GM18507 (cell line): ENCODE measurements at places on chromosomes 7 and 10.

GRCh38 chr7:147771344-147771743 lies 819.2 kb upstream of the C7orf33 start:
- DNase-seq = no peak

DNA sequence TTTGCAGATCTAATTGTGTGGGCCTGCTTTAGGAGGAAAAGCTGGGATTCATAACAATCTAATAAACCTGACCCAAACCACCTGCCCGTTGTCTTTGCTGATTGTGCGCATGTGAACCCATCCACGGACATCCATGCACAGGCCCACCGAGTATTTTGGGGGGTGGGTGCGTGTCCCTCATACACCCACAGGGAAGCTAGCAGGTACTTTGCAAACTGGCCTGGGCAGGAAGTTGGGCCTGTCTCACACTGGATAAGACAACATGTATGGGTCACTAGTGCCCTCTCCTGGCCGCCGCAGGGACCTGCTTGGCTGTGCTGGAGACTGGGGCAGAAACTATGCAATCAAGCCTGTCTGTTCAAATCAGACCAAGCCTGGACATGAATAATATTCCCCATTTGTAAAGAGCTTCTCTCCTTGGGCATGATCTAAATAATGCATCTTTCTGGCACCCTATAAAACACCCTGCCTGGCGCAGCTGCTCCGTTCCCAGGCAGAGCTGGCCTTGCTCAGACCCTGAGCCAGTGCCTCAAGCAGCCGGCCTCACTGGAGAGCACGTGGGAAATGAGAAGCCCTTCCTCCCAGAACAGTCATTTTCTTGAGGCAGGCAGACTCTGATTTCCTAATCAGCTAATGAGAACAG lies 15.8 kb downstream of the ECHDC3 start:
- peak; percentile 84 for DNase-seq

- DNase-seq = no peak
These were observed 13.4 kb upstream of the CXCL12 start for GRCh38 chr10:44398271-44398670.

DNA sequence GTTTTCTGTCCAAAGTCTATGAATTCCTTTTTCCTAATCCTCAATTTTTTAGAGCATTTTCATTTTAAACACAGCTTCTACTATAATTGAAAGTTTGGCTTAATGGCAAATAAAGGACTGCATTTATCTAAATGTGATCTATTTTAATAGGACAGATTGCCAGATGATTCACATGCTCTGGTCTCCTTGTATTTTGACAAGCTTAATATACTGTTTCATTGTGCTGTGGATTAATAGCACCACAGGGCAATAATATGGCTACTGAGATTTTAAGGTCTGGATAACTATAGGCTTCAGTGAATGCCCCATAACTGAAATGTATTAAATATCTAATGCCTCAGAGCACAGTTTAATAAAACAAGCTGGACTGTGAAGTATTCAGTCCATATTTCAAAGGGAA lies 1362.8 kb downstream of the XPNPEP1 start:
- no peak for DNase-seq

GRCh38 chr10:43962346-43963191 lies 313.9 kb upstream of the ZNF32 start:
- DNase-seq = no peak

GRCh38 chr10:80509108-80509402 lies 28.6 kb upstream of the SH2D4B start:
- DNase-seq = no peak

DNA sequence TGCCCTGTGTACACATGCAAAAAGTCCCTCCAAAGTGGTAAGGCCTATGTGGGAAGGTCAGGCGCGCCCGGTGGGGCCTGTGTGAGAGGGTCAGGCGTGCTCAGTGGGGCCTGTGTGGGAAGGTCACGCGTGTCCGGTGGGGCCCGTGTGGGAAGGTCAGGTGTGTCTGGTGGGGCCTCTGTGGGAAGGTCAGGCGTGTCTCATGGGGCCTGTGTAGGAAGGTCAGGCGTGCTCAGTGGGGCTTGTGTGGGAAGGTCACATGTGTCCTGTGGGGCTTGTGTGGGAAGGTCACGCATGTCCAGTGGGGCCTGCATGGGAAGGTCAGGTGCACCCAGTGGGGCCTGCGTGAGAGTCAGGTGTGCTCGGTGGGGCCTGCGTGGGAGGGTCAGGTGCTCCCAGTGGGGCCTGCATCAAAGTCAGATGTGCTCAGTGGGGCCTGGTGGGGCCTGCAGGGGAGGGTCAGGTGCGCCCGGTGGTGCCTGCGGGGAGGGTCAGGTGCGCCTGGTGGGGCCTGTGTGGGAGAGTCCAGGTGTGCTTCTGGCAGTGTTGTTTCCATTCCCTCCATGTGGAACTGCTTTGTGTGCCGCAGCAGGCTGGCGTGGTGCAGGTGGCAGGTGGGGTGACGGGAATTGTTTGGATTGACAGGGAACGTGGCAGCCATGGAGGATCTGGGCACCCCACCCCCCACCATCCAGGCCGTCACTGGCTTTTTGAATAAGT lies 15.4 kb downstream of the LRRC27 start:
- DNase-seq = no peak

- DNase-seq = no peak
These were observed 19.9 kb downstream of the FAM241B start for GRCh38 chr10:69649786-69650550.

DNA sequence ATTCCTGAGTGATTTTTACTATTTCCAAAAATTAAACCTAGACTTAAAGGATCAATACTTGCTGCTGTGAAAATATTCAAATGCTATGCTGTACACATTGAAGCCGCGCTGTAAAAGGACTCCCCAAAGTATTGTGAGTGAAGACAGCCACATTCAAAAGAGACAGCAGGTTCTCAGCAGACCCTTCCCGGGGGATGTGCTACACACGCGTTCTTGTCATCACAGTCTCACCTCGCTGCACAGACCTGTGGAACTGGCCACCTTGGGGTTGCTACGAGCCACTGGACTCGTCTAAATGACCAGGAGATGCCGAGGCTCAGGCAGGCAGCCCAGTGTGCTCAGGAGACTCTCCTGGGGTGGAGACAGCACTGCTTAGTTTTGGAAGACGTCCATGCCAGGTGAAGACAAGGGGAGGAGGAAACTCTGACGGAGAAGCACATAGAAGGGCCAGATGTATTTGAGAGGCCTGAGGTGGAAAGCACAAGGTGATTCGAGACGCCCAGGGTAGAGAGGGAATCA lies 367.7 kb upstream of the SHH start:
- DNase-seq = no peak

DNA sequence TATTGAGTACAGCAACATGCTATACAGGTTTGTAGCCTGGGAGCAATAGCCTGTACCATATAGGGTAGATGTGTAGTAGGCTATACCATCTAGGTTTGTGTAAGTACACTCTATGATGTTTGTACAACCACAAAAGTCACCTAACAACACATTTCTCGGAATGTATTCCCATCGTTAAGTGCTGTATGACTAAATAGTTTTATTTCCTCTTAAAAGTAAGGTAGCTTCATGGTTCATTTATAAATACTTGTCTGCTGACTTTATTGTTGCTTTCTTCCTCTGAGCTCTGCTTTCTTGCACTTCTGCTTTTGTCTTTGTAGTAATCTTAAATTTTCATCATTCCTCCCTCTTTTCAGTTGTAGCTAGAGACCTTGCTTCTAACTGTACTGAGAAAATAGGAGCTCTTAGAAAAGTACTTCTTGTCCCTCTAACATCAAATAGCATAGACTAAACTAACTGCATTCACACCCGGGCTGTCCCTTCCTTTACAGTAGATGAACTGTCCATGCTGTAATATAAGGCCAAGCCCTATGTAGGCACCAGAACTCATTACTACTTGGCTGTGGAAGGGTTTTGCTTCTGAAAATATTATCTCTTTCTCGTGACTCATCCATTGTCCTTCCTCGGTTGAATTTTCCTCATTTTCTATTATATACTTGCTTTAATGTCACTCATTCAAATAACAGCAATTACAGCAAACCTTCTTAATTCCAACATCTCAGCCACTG lies 55.4 kb upstream of the FAM3C start:
- DNase-seq = no peak

DNA sequence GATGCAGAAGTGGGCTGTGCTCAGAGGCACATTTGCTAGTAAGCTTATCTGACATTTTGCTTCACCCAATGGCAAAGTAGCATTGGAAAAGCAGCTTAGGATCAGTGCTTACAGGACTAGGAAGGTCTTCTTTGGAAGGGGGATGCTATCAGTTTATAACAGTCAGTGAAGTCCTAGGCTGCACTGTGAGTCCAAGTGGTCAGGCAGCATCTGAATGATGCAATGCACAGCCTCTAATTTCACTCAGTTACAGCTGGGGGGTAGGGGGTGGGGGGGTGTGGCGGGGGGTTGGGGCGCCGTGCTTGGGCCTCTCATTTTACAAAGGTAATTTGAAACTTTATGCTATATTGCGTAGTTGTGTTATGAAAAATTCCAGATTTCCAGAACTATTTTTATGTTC lies 652.3 kb upstream of the MGMT start:
- no peak for DNase-seq

- DNase-seq = no peak
These were observed 534.7 kb downstream of the NRG3 start for GRCh38 chr10:82409671-82410070.

GRCh38 chr10:123970207-123970926 lies 78.8 kb upstream of the CPXM2 start:
- no peak for DNase-seq

DNA sequence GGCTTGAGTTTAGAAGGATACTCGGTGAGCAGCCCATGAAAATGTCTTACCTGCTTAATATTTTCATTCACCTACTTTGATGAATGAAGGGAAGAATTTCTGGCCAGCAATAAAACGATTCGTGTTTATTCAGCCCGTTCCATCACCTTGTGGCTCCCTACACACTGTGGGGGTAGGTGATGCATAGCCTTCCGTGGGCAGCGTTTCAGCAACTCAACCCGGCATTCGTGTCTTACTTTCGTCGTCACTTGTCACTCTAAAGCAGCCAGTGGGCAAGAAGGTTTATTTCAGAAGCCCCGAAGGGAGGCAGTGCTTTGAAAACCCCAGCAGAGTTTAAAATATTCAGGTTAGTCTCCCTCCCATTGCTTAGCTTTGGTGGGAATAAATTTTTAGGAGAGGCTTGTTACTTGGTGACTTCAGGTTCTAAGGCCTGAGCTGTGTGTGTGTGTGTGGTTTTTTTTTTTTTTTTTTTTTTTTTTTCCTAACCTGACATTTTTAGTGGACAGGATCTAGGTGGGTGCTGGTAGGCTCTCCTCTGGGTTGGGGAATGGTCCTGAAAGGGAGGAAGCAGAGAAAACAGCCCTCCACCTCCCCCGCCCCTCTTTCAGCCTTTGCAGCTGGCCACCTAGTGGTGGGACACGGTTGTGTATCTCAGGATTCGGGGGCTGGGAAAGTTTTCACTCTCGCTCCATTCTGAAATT lies 1.8 kb downstream of the GRK5 start:
- DNase-seq = no peak

DNA sequence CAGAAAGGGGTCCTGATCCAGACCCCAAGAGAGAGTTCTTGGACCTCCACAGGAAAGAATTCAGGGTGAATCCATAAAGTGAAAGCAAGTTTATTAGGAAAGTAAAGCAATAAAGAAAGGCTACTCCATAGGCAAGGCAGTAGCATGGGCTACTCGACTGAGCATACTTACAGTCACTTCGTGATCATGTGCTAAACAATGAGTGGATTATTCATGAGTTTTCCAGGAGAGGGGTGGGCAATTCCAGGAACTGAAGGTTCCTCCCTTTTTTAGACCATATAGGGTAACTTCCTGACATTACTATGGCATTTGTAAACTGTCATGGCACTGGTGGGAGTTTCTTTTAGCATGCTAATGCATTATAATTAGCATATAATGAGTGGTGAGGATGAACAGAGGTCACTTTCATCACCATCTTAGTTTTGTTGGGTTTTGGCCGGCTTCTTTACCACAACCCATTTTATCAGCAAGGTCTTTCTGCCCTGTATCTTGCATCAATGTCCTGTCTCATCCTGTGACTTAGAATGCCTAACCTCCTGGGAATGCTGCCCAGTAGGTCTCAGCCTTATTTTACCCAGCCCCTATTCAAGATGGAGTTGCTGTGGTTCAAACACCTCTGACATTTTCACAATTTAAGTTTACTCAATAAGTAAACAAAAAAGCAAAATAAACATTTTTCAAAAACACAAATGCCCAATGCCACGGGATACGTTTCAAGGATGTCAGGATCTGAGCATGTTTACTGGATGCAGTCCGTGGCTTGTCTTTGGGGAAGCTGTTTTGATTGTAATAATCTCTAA lies 37.0 kb downstream of the ALOX5 start:
- DNase-seq = no peak

- DNase-seq = peak; percentile 65
These were observed 19.5 kb downstream of the GHRHR start for GRCh38 chr7:30983042-30983913.

DNA sequence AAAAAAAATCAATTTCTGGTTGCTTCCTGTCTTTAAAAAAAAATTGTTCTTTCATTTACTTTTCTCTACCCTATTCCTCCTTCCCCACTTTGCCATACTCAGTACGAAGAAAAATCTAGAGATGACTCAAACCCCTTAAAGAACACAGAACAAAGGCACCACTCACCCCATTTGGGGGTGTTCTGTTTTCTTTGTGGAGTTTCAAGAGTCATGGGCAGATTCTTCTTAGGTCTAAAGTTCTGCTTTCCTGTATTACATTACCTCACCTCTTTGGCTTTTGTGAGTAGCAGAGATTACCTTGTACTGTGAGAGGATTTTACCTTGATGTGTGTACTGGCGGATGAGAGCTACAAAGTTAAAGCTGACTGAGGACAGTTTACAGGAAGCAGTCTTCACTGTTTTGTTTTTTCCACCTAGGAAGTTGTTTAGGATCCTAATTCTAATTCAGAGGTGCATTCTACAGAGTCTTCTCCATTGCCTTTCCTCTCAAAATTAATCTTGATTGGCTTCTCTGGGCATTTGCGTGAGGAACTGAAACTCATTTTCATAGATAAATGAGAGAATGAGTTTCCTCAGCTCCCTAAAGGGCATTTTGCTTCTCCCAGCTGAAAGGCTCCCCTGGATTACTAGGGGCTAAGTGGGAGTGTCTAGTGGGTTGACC lies 20.7 kb downstream of the AVL9 start:
- no peak for DNase-seq

DNA sequence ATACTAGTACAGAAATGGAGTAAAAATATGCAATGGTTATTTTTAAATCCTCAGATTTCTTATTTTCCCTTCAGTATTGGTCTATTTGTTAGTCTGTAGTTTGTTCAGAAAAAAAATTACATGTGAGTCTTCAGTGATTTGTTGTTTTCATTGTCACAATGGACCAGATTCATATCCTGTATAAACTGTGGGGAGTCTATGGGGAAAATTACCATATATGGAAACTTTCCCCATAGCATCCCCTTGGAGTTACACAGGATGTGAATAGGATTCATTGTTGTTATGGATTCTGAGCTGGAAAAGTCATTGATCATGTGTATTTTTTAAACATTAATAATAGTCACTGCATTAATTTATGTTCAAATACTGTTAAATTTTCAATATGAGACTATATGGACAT lies 72.6 kb downstream of the ST7 start:
- DNase-seq = no peak

- no peak for DNase-seq
These were observed 55.9 kb upstream of the MXI1 start for GRCh38 chr10:110151467-110151866.

DNA sequence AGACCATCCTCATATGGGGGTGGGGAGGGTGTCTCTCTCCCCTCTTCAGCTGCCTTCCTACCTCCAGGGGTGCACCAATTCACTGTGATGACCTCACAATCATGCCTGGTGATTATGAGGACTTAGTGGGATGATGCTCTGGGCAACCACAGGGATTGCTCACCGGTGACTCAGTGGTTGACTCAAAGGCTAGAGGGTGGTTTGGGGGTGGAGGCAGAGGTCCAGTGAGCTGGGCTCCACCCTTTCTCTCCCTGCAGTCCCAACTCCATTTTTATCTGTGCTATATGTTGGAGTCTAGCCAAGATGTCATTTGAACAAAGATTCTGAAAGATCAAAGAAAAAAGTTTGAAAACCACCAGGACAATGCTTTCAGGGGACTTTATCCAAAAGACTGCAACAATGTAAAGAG lies 286.9 kb downstream of the KCNMA1 start:
- no peak for DNase-seq
